ENCODE measurements at places on chromosomes 3 and 15. TPM values are rescaled to one million over a fixed set of nuclear protein-coding genes. Genes with fewer than 3 reads are reported as not detected.
A peak's percentile ranks its signal among the peaks of the same experiment; 100 is the strongest.

Gene ATP6V1A
- 45.4 TPM for total RNA-seq

Gene IL5RA
- total RNA-seq = 0.70 TPM

Gene RAB6B
- total RNA-seq = 0.73 TPM

Gene HMCES
- total RNA-seq = 64.6 TPM

Gene DNAJB8
- not detected for total RNA-seq

Gene TMCO5A
- total RNA-seq = not detected

Gene CRELD1
- total RNA-seq = 14.0 TPM

Gene UNC13C
- not detected for total RNA-seq

Gene SPESP1
- total RNA-seq = 0.86 TPM

DNA sequence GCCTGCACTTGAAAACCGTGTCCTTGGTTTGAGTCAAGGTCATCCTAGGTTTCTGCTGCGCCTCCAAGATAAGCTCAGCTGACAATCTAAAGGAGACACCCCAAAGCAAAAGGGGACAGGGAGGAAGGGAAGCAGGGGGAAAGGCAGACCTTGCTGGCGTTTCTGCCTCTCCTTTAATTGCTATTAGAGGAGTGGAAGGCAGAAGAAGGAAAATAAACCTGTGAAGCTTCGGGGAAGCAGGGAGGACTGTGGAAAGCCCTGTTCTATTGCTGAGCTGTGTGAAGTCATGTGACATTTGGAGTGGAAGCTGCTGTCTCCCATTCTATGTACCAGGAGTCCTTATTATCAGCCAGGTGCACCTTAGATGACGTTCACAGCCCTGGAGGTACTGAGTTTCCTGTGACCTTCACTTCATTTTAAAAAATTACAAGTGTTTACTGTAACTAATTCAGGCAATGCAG is 21.5 kb upstream of the CHD2 start:
- no peaks in the 10 kb centered on the region for H3K27me3 ChIP-seq
- peak overlapping the region; percentile 48 for H3K27ac ChIP-seq

DNA sequence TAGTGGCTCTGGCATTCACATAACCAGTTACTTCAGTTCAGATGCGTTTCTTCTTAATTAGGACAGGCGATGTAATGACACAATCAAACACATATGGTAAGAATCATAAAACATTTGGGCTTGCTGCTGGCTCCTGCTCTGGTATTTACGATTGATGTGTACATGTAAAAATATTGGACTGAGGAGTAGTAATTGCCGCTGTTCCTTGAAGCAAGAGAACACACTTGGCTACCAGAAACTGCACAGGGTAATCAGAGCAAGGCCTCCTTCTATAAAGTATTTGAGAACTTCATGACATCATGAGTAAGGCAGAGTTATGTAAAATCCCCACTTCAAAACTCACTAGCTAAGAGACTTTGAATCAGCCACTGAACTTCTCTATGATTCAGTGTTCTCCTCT is 158.1 kb downstream of the SSR3 start:
- H3K4me1 ChIP-seq = no peaks in the 10 kb centered on the region
- H3K4me3 ChIP-seq = no peak overlapping the region
- DNase-seq = no peak

- no peak for DNase-seq
- no peaks in the 10 kb centered on the region for H3K4me1 ChIP-seq
- H3K4me3 ChIP-seq = no peak overlapping the region
- H3K27ac ChIP-seq = no peak overlapping the region
- no peaks in the 10 kb centered on the region for H3K36me3 ChIP-seq
Observed at GRCh38 chr3:12393894-12394293, 90.4 kb upstream of the TSEN2 start.

DNA sequence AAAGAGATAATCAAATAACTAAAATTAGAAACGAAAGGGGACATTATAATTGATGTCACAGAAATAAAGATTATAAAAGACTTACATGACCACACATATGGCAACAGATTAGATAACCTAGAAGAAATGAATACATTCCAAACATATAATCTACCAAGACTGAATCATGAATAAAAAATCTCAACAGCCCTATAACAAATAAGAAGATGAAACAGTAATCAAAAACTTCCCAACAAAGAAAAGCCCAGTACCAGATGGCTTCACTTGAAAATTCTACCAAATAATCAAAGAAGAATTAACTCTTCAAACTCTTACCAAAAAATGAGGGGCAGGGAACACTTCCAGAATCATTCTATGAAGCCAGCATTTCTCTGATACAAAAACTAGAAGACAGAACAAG is 11.8 kb downstream of the TOP2B start:
- no peaks in the 10 kb centered on the region for H3K27me3 ChIP-seq
- no peak overlapping the region for H3K4me3 ChIP-seq
- no peak overlapping the region for H3K27ac ChIP-seq
- no peaks in the 10 kb centered on the region for H3K36me3 ChIP-seq
- peaks cover 46% of the 10 kb centered on the region for H3K4me1 ChIP-seq

- DNase-seq = no peak
- H3K4me1 ChIP-seq = no peaks in the 10 kb centered on the region
- no peaks in the 10 kb centered on the region for H3K36me3 ChIP-seq
- no peaks in the 10 kb centered on the region for H3K27me3 ChIP-seq
Observed at GRCh38 chr15:95368191-95368590, 962.3 kb upstream of the NR2F2 start.

DNA sequence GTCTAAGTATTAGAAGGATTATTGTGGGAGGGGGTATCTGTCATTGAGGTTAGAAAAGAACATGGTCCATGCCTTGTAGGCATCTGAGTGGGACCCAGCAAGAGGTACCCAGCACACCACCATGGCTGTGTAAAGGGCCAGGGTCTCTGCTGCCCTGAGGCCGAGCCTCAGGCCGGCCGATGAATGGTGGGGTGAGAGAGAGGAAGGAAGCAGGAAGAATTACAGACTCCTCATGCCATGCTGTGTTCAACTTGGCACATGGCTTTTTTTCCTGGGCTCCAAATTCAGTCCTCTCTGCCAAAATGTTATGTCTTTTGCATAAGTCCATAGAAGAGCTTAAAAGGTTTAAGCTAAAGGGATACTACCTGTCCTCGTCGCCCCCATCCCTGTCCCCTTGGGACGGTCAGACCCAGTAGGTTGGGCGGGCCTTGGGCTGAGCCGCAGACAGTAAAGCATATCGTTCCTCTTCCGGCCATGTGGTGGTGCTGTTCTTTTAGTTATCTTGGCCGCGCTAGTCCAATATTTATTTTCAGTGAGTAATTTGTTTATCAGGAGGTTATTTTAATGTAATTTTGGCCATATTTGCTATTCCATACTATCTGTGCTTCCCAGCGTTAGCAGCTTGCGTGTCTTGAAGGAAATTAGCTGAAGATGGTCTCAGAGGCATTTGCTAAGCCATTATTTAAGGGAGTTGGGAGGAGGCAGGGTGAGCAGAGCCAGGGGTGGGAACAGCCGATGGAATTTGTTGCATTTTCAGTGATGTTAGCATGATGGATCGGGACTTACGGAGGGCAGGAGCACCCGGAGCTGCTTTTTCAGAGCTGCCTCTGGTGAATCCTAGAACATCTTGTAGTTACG is 152.4 kb downstream of the AGBL1 start:
- H3K36me3 ChIP-seq = no peaks in the 10 kb centered on the region
- peaks cover 8% of the 10 kb centered on the region for H3K27me3 ChIP-seq
- no peak overlapping the region for H3K27ac ChIP-seq
- peaks cover 3% of the 10 kb centered on the region for H3K4me1 ChIP-seq
- H3K4me3 ChIP-seq = no peak overlapping the region

DNA sequence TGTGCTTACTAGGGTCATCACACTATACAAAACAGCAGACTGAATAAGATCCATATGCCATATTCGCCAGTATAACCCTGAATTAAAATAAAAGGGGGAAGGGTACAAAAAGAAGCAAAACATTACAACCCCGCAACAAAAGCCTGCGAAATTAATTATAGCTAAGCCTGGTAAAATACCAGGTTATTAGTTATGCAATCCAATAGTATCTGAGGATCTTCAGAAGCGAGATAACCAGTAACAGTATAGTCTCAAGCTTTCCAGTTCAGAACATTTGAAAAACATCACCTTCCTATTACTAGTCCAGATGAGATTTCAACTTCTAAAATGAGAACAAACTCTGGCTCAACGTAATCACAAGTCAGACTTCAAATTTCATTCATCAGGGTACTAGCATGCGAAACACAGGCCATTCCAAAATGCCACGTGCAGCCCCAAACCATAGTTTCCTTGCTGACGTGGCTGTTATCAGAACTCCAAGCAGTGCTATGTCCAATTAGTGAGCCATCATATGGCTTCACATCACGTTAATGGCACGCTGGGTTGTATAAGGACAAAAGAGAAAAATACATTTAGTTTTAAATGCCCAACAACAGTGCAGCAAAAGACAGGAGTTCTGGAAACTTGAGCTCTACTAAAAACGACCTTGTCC is 1.1 kb downstream of the SSR3 start:
- no peaks in the 10 kb centered on the region for H3K27me3 ChIP-seq
- peak overlapping the region; percentile 92 for H3K4me3 ChIP-seq
- peaks cover 9% of the 10 kb centered on the region for H3K36me3 ChIP-seq
- H3K4me1 ChIP-seq = peaks cover 29% of the 10 kb centered on the region
- H3K27ac ChIP-seq = peak overlapping the region; percentile 91
- no peak for DNase-seq

- no peaks in the 10 kb centered on the region for H3K27me3 ChIP-seq
- no peak overlapping the region for H3K27ac ChIP-seq
- H3K4me1 ChIP-seq = no peaks in the 10 kb centered on the region
Observed at GRCh38 chr3:172201870-172202236, 162.5 kb downstream of the FNDC3B start.

GRCh38 chr15:100020189-100020588 is 287.0 kb upstream of the LYSMD4 start:
- H3K4me3 ChIP-seq = no peak overlapping the region
- no peaks in the 10 kb centered on the region for H3K36me3 ChIP-seq
- H3K4me1 ChIP-seq = no peaks in the 10 kb centered on the region
- no peak for DNase-seq
- no peaks in the 10 kb centered on the region for H3K27me3 ChIP-seq

DNA sequence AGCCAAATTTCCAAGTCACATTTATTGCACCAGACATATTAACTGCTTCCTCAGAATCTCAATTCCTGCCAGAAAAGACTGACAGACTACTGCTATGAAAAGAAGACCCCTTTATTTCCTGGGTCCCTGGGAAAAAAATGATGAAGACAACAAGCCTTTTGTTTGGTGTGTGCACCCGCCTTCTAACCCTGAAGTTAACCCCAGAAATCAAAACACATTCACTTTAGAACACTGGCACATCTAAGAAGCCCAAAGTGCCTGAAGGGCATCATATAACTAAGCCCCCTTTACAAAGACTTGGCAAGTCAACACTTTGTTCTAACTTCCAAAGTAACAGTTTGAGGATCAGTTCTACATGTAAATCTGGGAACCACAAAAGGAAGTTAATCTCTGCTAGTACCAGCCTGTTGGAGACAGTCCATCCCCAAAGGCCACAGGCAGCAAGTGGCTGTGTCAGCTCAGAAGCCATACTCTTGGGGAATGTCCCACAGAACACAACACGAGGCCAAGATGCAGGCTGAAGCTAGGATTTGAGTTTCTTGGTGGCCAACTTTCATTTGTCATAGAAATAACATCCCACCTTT is 16.3 kb upstream of the ATP1B3 start:
- no peak for DNase-seq
- no peaks in the 10 kb centered on the region for H3K27me3 ChIP-seq
- H3K27ac ChIP-seq = no peak overlapping the region
- no peaks in the 10 kb centered on the region for H3K4me1 ChIP-seq
- no peak overlapping the region for H3K4me3 ChIP-seq
